ENCODE measurements at places on chromosomes 4 and X. TPM values are rescaled to one million over a fixed set of nuclear protein-coding genes. Genes with fewer than 3 reads are reported as not detected.

The UGT2B15 gene
- total RNA-seq = not detected

The FRAS1 gene
- total RNA-seq = 6.4 TPM

The RIPPLY1 gene
- not detected for total RNA-seq

The JAKMIP1 gene
- not detected for total RNA-seq

The ETDA gene
- total RNA-seq = not detected

The CTAG1A gene
- not detected for total RNA-seq

The RENBP gene
- total RNA-seq = 5.5 TPM

The RBM46 gene
- total RNA-seq = not detected

Measured in smooth muscle cell of the coronary artery (primary cell).